ENCODE measurements at places on chromosomes 16 and 17. TPM values are rescaled to one million over a fixed set of nuclear protein-coding genes. Genes with fewer than 3 reads are reported as not detected.

The CCP110 gene
- total RNA-seq, result 10.3 TPM

The HOXB1 gene
- not detected for total RNA-seq

The FAM20A gene
- 0.18 TPM for total RNA-seq

The MYLK3 gene
- 0.08 TPM for total RNA-seq

The HBQ1 gene
- total RNA-seq, result 5.7 TPM

The PPM1E gene
- 0.07 TPM for total RNA-seq

The TOX3 gene
- 0.38 TPM for total RNA-seq
